Naive thymus-derived CD8-positive, alpha-beta T cell (primary cell): ENCODE measurements at places on chromosomes 13 and 19. TPM values are rescaled to one million over a fixed set of nuclear protein-coding genes. Genes with fewer than 3 reads are reported as not detected.

Gene ZFP82
- total RNA-seq: 12.4 TPM

Gene GPR183
- 10.4 TPM for total RNA-seq

Gene ICAM1
- 1.9 TPM for total RNA-seq

Gene CYP4F8
- total RNA-seq: not detected

Gene ANGPTL4
- not detected for total RNA-seq

DNA sequence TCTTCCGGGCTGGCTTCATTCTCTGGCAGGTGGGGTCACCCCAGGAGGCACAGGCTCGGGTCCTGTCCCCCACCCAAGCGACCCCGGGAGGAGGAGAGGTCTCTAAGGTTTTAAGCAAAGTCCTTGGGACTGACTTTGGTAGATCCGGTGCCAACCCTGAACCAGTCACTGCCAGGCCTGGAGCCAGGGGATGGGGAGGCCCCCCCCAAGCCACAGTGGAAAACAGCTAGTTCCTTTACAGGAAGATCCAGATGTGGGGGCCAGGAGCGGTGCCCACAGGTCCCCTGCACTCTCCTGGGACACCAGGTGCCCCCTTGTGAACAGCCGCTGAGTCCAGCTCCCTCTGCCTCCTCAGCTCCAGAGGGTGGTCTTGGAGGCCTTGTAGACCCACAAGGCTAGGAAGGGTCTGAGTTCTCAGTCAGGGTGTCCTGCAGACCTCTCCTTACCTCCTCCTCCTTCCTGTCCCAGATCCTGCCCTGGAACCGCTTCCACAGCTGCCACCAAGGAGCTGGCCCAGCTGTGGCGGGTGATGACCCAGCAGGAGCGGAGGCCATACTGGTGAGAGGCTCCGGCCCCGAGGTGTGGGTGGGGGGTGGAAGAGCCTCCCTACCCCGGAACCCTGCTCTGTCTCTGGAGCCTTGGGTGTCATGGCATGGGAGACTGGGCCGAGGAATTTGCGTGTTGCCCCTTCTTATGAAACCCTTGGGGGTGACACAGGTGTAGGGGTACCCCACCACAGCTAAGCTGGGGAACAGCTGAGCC is 6.0 kb downstream of the SIX5 start:
- H3K4me1 ChIP-seq: no peaks in the 10 kb centered on the region
- peaks cover 9% of the 10 kb centered on the region for H3K27me3 ChIP-seq
- no peaks in the 10 kb centered on the region for H3K36me3 ChIP-seq
- H3K27ac ChIP-seq: no peak overlapping the region
- no peak for DNase-seq

DNA sequence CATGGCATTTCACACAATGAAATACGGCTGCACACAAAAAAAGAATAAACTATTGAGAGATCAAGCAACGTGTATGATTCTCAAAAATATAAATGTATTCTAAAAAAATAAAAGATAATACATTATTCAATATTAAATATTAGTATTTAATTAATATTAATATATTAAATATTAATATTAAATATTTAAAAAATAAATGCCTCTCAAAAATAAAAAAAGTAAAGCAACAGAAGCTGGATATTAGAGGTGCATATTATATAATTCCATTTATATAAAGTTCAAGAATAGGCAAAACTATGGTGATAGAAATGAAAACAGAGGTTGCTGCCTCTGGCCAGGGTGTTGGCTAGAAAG is 57.1 kb downstream of the GADD45B start:
- no peak overlapping the region for H3K4me3 ChIP-seq
- peaks cover 5% of the 10 kb centered on the region for H3K36me3 ChIP-seq
- DNase-seq: no peak
- no peak overlapping the region for H3K27ac ChIP-seq

GRCh38 chr13:51158880-51159518 is 47.9 kb upstream of the C13orf42 start:
- H3K4me1 ChIP-seq: no peaks in the 10 kb centered on the region
- DNase-seq: no peak
- peaks cover 3% of the 10 kb centered on the region for H3K27me3 ChIP-seq
- H3K27ac ChIP-seq: no peak overlapping the region
- H3K36me3 ChIP-seq: no peaks in the 10 kb centered on the region
- H3K4me3 ChIP-seq: no peak overlapping the region

Gene FAAP24
- total RNA-seq: 1.3 TPM

Gene TMEM272
- 14.7 TPM for total RNA-seq
